Spleen (tissue), 13 donors: ENCODE measurements at places on chromosomes 6 and 20. TPM values are rescaled to one million over a fixed set of nuclear protein-coding genes. Genes with fewer than 3 reads are reported as not detected.

DNA sequence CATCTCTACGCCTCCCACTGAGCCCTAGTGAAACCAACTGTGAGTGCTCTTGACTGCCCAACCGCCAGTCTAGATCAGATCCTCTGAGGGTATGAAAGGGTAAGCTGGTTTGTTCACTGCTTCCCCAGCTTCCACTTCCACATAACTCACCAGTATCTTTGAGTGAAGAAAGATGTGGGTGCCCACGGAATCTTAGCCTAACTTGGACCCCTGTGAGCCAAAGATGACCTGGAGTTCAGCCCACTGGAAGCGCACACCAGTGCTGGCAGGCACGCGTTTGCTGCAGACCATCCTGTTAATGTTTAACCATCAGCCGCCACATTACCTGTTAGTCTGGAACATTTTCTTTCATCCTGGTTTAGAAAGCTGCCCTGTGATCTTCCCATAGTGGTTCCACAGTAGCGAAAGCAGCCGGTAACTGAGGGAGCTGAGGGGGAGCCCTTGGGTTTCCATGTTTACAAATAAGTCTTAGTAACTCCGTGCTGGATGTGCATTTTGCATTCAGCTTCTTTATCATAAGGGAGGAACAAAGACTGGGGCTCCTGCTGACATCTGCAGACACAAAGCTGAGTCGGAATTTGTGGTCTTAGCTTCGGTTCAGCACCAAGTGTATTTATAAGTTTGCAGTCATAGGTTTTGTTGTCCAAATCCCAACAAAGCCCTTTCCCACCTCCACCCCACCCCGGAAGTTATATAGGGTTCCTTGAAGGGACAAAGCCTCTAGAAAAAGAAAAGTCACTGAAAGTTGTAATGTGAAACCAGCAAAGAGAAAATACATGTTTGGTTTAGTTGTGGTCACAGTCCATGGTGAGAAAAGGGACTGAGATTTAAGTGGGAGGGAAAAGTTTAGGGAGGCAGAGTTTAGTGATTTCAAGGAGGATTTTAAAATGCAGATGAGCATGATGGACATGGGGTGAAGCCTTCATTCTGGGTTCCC lies 71.0 kb downstream of the SSR1 start:
- no peak for DNase-seq

- no peak for DNase-seq
These were observed 4.8 kb downstream of the GMNN start for GRCh38 chr6:24779416-24780016.

GRCh38 chr6:133951881-133952814 lies 876 bp upstream of the TBPL1 start:
- peak; percentile 90 for DNase-seq

- no peak for DNase-seq
These were observed 27.3 kb downstream of the UNC5CL start for GRCh38 chr6:41011673-41012072.

The DLL1 gene
- polyA plus RNA-seq: 12.6 TPM

The TRIM31 gene
- not detected for polyA plus RNA-seq

The COL9A3 gene
- 14.7 TPM for polyA plus RNA-seq
